DND-41 (cell line): ENCODE measurements at places on chromosomes 13 and 19.

DNA sequence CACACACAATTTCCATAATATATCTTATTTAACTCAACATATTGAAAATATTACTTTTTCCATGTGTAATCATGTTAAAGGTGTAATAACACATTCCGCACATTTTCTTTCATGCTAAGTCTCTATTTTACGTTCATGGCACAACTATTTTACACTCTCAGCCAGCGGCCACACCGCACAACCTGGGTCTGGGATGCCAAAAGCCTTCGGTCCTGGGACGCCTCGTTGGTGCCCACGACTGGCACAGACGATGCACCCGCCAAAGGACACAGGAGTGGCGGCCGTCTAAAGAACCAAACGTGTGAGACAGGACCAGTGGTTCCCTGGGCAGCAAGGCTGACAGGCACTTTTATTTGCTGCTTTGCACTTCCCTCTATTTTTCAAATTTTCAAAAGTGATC lies 10.0 kb upstream of the PROZ start:
- H3K27me3 ChIP-seq: no peaks in the 10 kb centered on the region
- no peak overlapping the region for H3K27ac ChIP-seq
- H3K4me3 ChIP-seq: no peak overlapping the region
- no peak for DNase-seq

- no peaks in the 10 kb centered on the region for H3K27me3 ChIP-seq
- no peak overlapping the region for H3K27ac ChIP-seq
- H3K36me3 ChIP-seq: no peaks in the 10 kb centered on the region
- no peak overlapping the region for H3K4me3 ChIP-seq
Observed at GRCh38 chr13:50366488-50367174, 351.4 kb downstream of the KCNRG start.

- DNase-seq: no peak
- no peak overlapping the region for H3K4me3 ChIP-seq
- H3K36me3 ChIP-seq: no peaks in the 10 kb centered on the region
Observed at GRCh38 chr13:103762523-103762922, 696.3 kb upstream of the SLC10A2 start.

GRCh38 chr13:89393758-89394304 lies 1722.7 kb downstream of the SLITRK5 start:
- H3K4me1 ChIP-seq: no peaks in the 10 kb centered on the region
- H3K4me3 ChIP-seq: no peak overlapping the region
- no peaks in the 10 kb centered on the region for H3K36me3 ChIP-seq
- no peaks in the 10 kb centered on the region for H3K27me3 ChIP-seq
- no peak for DNase-seq

GRCh38 chr13:73401769-73402168 lies 343.0 kb downstream of the KLF5 start:
- no peaks in the 10 kb centered on the region for H3K4me1 ChIP-seq
- no peaks in the 10 kb centered on the region for H3K27me3 ChIP-seq
- H3K27ac ChIP-seq: no peak overlapping the region
- H3K36me3 ChIP-seq: no peaks in the 10 kb centered on the region

DNA sequence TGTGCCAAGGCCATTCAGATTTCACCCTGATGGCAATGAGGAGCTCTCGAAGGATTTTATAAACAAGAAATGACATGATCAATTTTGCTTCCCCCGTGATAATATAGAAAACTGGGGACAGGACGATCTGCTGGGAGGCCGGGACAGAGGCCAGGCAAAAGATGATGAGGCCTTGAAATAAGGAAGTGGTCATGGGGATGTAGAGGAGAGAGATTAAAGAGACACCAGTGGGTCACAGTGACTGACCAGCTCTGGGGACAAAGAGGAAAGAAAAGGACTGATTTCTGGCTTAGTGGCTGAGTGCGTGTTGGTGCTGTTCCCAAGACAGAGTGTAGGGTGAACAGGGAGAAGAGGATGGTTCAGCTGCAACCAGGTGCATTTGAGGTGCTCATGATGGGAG lies 68.7 kb upstream of the FLT1 start:
- DNase-seq: no peak
- no peak overlapping the region for H3K27ac ChIP-seq
- no peaks in the 10 kb centered on the region for H3K36me3 ChIP-seq

DNA sequence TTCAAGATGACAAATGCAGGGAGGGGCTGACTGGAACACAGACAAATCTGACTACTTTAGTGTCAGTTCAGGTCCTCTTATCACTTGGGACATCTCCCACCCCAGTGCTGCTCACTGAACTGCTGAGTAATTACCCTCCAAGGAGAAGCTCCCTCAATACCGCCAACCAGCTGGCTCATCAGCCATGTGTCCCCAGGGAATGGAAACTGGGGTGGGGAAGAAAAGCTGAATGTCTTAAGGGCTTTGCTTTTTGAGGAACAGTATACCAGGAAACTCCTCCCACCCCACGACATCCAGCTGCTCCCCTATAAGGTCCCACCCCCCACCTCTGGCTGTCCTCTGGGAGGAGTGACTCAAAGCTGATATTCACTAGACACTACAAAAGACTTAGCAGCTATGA lies 2.0 kb downstream of the ZNF823 start:
- H3K4me3 ChIP-seq: no peak overlapping the region
- peaks cover 10% of the 10 kb centered on the region for H3K36me3 ChIP-seq
- no peaks in the 10 kb centered on the region for H3K27me3 ChIP-seq
- H3K4me1 ChIP-seq: peaks cover 27% of the 10 kb centered on the region

DNA sequence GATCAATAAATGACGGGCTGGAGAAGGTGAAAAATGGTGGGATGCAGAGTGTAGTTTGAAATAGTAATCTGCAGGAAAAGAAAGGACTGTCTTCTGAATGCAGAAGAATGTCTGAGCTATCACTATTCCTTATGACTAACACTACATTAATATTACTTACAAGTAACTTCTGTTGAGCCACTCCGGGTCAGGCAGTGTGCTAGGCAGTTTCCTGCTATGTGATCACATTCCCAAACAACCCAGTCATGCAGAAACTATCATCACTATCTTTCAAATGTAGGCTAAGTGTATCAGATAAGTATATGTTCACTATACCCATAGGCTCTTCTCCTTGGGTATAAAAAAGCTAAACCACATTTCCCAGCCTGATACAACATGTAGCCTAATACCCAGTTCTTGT lies 6.6 kb downstream of the ZNF599 start:
- DNase-seq: no peak
- H3K36me3 ChIP-seq: peaks cover 77% of the 10 kb centered on the region
- H3K4me1 ChIP-seq: peaks cover 2% of the 10 kb centered on the region
- H3K27ac ChIP-seq: no peak overlapping the region

- H3K36me3 ChIP-seq: peaks cover 92% of the 10 kb centered on the region
- H3K27ac ChIP-seq: no peak overlapping the region
- no peaks in the 10 kb centered on the region for H3K27me3 ChIP-seq
- no peak for DNase-seq
- H3K4me1 ChIP-seq: 0 out of 2 replicates have a peak, but pooled peaks cover 5% of the 10 kb centered on the region
Observed at GRCh38 chr19:49916839-49917733, 11.9 kb upstream of the ATF5 start.

DNA sequence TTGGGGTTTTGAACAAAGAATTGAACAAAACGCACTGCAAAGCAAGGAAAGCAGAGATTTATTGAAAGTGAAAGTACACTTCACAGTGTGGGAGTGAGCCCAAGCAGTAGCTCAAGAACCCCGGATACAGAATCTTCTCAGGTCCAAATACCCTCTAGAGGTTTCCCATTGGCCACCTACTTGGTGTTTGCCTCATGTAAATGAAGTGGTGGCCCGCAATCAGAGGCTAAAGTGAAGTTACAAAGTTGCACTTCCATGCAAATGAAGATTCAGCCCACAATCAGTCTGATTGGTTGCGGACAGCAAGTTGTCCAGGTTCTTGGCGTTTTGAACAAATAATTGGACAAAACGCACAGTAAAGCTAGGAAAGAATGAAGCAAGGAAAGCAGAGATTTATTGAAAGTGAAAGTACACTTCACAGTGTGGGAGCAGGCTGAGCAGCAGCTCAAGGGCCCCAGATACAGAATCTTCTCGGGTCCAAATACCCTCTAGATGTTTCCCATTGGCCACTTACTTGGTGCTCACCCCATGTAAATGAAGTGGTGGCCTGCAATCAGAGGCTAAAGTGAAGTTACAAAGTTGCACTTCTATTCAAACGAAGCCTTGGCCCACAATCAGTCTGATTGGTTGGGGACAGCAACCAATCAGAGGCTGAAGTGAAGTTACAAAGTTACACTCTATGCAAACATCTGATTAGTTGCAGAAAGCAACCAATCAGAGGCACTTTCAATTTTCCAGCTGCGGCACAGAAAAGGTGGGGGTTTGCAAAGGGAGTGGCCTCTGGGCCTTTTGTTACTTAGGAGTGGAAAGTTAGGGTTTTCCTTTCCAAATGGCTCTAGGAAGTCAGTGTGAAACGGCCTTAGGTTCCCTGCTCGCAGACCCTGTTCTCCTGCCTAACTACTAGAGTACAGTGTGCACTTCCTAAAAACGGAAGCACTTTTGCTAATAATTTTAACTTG lies 4.8 kb upstream of the TM9SF2 start:
- H3K27me3 ChIP-seq: no peaks in the 10 kb centered on the region
- H3K4me1 ChIP-seq: peaks cover 39% of the 10 kb centered on the region
- peak overlapping the region; percentile 61 for H3K4me3 ChIP-seq
- peak overlapping the region; percentile 81 for H3K27ac ChIP-seq
- H3K36me3 ChIP-seq: no peaks in the 10 kb centered on the region; the same call in 1 of the 2 replicates

DNA sequence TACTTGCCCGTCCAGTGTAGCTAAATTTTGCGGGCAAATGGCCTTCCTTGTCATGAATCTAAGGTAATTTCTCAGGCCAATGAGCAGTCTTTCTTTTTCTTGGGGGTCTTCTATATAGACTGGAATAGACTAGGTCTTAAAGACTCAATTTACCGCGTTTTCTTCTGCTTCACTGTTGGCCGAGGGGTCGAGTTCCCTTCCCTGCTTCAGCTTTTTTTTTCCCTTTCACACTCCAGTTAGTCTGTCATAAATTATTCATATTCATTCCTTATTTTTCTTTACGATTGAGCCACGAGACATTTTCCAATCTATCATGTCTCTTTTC lies 276 bp downstream of the ALG11 start:
- peaks cover 38% of the 10 kb centered on the region for H3K27me3 ChIP-seq
- peak overlapping the region; percentile 77 for H3K27ac ChIP-seq
- H3K4me3 ChIP-seq: peak overlapping the region; percentile 95
- no peak for DNase-seq

- DNase-seq: peak; percentile 37
- peaks cover 14% of the 10 kb centered on the region for H3K36me3 ChIP-seq
- peak overlapping the region; percentile 78 for H3K27ac ChIP-seq
- peaks cover 22% of the 10 kb centered on the region for H3K27me3 ChIP-seq
- H3K4me1 ChIP-seq: peaks cover 16% of the 10 kb centered on the region
Observed at GRCh38 chr19:49442771-49443365, 1.5 kb upstream of the SLC17A7 start.

DNA sequence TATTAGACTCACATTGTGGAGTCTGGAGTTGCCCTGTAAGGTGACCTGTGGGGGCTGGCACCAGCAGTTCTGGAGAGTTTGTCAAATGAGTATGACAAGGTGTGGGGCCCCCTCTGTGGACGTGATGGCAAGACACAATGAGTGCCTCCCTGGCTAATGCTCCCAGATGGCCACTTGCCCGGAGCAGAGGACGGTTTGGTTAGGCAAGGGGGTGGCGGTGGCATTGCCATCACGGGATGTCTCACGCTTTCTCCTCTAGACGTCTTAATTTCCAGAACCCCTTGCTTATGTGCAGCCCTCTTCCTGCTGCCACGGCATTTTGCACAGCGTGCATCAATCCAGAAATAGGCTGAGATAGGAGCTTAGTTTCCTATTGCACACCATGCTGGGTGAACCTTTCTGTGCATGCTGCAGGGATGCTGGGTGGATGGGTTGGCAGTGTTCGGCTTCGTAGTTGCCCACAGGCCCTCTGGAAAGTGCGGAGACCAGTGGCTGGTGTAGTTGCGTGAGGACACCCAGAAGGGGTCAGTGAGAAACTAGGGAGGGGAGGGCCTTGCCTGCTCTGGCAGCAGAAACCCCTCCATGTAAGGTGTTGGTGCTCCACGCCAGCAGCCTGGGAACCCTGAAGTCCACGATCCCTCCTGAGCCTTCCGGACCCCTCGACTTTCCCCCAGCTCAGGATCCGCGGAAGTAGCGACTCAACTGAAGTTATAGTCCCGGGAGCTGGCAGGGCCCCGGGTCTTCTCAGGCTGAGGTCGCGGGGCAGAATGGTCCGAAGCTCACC lies 18.1 kb upstream of the LRP3 start:
- peak; percentile 37 for DNase-seq
- H3K27me3 ChIP-seq: no peaks in the 10 kb centered on the region
- H3K4me1 ChIP-seq: peaks cover 41% of the 10 kb centered on the region
- peak overlapping the region; percentile 92 for H3K27ac ChIP-seq
- no peaks in the 10 kb centered on the region; the same call in 1 of the 2 replicates for H3K36me3 ChIP-seq

- no peaks in the 10 kb centered on the region for H3K36me3 ChIP-seq
- H3K4me1 ChIP-seq: peaks cover 20% of the 10 kb centered on the region
- no peak overlapping the region for H3K27ac ChIP-seq
- no peaks in the 10 kb centered on the region for H3K27me3 ChIP-seq
- no peak for DNase-seq
Observed at GRCh38 chr13:105334211-105334610, 1201.3 kb downstream of the EFNB2 start.

DNA sequence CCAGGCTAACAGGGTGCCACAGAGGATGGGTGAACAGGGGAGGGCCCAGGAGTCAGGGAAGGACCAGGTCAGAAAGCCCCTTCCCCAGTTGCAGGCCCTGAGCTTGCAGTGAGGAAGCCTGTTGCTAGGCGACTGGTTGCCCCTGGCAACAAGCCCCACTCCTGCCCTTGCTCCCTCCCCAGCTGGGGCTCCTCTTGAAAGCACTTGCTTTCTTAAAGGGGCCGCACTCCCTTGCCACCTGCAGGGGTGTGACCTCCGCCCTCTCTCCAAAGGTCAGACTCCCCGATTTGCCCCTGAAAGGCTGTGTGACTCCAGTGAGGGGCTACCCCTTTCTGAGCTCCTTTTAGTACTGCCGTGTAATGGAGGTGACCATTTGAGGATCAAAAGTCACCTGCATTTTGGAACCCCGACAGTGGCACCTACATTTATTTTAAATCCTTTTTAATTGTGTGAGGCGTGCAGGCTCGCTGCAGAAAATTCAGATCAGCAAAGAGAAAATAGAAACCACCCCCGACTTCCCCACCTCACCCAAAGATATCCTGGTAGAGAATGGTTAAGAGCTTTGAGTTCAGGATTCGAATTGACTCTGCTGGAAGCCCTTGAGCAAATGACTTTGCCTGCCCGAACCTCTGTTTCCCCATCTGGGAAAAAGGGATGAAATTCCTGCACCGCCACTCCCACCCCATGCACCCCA lies 4.8 kb downstream of the FCHO1 start:
- H3K27ac ChIP-seq: peak overlapping the region; percentile 19
- peaks cover 64% of the 10 kb centered on the region for H3K36me3 ChIP-seq
- H3K27me3 ChIP-seq: no peaks in the 10 kb centered on the region
- H3K4me3 ChIP-seq: no peak overlapping the region
- peaks cover 22% of the 10 kb centered on the region for H3K4me1 ChIP-seq

DNA sequence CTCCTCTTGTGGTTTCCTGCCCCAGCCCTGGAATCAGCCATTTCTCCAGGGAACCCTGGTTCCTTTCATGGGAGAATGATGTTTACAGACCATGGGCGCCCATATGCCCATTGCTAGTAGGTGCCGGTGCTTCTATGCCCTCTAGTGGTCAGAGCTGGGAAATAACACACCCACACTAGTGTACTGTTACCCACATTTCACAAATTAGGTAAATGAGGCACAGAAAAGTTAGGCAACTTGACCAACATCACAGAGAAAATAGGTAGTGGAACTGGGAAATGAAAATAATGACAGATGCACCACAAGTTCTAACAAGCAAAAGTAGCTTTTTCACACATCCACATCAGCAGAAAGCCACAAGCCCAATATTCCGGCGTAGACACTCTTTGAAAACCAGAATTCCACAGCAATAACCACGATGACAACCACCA lies 1.3 kb upstream of the CEACAM3 start:
- no peak overlapping the region for H3K27ac ChIP-seq
- H3K4me3 ChIP-seq: no peak overlapping the region
- no peaks in the 10 kb centered on the region for H3K4me1 ChIP-seq
- DNase-seq: peak; percentile 66
- H3K27me3 ChIP-seq: peaks cover 19% of the 10 kb centered on the region
- no peaks in the 10 kb centered on the region for H3K36me3 ChIP-seq

- no peaks in the 10 kb centered on the region for H3K4me1 ChIP-seq
- H3K27ac ChIP-seq: no peak overlapping the region
- H3K4me3 ChIP-seq: no peak overlapping the region
Observed at GRCh38 chr13:37202264-37202663, 96.8 kb upstream of the CSNK1A1L start.
